Brain (organoid and tissue), 16 donors: ENCODE measurements at places on chromosomes 3 and 15.

DNA sequence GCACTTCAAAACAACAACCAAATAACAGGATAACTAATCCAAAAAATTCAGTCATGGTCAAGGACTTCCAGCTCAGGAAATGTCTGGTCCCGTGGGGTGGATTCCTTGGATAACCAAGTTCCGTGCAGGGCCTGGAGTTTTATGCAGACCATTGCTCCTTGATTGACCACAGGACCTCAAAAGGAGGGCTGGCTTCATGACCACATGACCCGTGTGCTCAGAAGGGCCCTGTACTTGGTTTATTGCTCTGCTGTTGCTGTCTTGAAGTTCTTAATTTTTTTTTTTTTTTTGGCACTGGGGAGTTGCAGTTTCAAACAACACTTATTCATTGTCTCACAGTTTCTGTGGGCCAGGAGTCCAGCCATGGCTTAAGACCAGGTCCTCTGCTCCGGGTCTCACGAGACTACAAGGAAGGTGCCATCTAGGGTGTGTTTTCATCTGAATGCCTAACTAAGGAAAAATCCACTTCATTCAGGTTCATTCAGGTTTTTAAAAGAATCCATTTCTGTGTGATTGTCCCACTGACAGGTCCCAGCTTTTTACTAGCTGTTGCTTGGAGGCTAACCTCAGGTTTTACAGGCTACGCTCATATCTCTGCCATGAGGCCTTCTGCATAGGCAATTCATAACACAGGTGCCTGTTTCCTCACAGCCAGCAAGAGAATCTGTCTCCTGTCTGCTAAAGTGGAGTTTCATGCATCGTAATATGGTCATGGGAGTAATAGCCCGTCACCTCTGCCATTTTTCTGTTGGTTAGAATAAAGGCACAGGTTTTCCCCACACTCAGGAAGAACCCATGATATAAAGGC lies 65.3 kb downstream of the FLNB start:
- no peak for DNase-seq

- no peak for DNase-seq
These were observed 397.0 kb downstream of the CNTN3 start for GRCh38 chr3:74217467-74217866.

DNA sequence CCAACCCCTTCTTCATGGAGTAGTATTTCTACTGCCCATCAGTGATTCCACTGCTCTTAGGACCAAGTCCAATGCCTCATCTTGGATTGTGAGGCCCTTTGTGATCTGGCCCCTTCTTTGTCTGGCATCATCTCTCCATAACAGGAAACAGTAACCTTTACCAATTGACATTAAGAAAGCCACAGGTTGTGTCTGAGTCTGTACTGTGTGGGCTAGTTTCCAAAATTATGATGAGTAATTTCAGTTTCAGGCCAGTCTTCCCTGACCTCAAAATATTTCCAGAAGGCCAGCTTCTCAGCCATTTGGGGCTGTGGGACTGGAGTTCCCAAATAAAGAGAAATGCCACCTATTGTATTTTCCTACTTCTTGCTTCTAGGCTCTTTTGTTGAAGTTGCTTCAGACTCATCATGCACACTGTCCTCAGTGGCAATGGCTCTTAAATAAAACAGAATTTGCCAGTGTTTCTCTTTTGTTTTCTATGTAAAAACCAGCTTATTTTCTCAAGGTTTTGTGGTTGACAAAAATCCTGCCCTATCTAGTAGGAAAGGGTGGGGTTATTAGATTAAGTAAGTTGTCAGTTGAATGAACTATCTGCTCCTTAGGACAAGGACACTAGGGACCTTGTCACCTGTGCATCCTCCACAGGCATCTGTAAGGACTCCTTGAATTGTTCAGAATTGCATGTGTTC lies 47.0 kb upstream of the ACKR4 start:
- DNase-seq: no peak

- DNase-seq: peak; percentile 72
These were observed 714.8 kb downstream of the FHIT start for GRCh38 chr3:60536420-60536819.

- no peak for DNase-seq
These were observed 133.6 kb downstream of the CLSTN2 start for GRCh38 chr3:140068494-140069017.

- peak; percentile 60 for DNase-seq
These were observed 29.6 kb downstream of the LRRC3B start for GRCh38 chr3:26652164-26652563.

GRCh38 chr15:48985516-48985915 lies 21.8 kb upstream of the SHC4 start:
- DNase-seq: no peak

DNA sequence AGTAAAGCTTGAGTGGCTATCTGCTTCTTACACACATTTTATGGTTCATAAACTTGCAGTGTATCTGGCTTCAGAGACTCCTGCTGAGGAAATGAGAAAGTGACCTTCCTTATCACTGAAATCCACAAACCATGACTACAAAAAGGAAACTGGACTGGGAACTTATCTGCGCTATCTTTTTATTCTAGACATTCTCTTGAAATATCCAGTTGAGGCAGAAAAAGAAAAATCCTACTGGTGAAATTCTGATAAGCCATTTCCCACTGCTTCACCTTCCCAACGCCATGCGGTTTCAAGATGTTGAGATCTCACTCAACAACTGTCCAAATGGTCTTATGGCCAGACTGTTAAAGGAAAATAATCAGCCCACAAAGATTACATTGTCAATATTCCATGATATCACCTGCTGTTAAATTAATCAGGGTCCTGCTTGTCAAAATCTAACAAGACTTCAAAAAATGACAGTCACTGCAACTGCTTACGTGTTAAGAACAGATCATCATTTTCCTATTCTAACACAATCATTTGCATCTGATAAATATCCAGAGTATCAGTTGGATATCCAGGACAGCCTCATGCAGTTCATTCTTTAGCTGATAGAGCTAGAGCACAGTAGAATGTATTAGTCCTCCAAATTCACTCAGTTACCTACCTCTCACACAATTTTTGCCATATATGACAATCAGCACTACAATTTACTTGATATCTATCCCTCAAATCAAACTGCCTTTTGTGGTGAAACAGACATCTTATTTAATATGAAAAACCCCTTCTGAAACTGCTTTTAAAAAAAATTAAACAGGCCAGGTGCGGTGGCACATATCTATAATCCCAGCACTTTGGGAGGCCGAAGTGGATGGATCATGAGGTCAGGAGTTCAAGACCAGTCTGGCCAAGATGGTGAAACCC lies 538.1 kb downstream of the MAGI1 start:
- no peak for DNase-seq

DNA sequence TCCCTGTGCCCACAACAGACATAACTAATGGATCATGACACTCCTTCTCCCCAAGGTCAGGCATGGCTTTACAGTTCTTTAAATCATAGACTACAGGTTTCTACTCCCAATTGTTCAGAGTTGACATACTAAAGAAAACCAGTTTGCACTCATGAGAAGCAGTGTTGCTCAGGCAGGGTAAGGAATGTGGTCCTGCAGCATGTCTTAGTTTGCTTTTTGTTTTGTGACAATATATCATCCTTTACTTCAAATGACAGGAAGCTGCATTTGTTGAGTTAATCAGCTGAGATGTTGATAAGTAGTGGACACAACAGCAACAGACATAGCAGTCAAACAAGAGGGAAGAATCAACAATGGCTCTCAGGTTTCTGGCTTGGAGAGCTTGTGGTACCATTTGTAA lies 267.5 kb downstream of the SLCO3A1 start:
- no peak for DNase-seq

- peak; percentile 63 for DNase-seq
These were observed 3.8 kb upstream of the LARP6 start for GRCh38 chr15:70857562-70858285.
